ENCODE measurements at places on chromosomes 6 and 20.

- no peak for DNase-seq
These were observed 33.7 kb downstream of the NFATC2 start for GRCh38 chr20:51508780-51509179.

- DNase-seq: peak; percentile 27
These were observed 4.1 kb downstream of the ADGRB3 start for GRCh38 chr6:68639211-68639610.

DNA sequence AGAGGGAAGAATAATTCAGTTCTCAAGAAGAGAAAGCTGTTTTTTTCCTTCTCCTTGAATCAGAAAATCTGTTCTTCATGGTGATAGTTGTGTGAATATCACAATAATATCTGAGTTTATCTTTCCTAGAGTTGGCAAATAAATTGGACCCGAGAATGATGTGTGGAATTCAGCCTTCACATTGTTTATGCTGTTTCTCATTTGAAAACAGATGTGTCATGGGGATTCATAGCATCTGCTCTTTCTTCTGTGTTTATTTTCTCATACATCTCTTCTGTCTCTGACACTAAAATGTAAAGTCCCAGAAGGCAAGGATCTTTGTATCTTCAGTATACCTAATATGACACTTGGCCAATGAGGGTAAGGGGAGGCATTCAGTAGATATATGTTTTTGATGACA is 103.6 kb upstream of the SGK1 start:
- no peak for DNase-seq

GRCh38 chr20:63355781-63356295 is 5.3 kb downstream of the CHRNA4 start:
- no peak for DNase-seq

DNA sequence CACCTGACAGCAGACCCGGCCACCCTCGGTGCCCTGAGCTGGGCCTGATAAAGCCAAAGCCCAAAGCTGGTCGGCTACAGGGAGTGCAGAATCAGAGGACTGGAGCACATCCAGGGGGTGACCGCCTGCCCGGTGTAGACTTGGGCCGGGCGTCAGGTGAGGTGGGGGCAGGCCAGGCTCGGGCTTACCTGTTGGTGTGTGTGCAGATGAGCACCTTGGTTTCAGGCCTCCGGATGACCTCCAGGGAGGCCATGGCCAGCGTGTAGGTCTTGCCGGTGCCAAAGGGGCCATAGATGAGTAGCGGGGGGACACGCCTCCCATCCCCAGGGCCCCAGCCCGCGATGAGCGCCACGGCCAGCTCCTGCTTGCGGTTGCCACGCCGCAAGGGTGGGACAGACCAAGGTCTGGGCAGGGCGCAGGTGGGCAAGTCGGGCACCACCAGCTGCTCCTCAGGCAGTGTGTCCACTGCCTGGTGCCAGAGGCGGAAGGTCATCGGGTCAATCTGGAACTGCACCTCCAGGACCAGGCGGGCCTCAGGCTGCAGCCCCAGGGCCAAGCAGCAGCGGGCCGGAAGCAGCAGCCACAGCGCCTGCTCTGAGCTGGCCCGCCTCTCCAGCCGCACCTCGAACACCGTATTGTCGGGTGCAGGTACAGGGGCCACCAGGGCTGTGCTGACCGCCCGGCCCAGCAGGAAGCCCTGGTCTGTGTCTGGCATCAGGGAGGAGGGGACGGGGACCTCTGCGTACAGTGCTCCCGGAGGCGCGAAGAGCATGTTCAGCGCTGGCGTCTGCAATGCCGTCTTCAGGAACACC is 5.7 kb downstream of the HELZ2 start:
- DNase-seq: no peak

DNA sequence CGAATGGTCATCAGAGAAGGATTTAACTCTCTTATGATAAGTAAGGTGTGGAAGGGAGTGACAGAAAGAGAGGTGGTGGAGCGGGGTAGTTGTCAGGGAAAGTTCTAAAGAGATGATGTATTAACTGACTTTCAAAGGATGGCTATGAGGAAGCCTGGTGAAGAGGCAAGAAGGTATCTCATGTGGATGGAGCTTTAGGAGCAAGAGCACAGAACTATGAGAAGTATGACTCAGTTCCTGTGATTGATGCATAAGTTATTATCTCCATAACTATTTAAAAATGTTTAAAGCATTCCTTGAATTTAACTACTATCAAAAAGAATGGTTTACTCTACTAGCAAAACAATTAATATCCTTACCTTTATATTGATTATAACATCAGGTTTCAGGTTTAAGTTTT is 28.8 kb downstream of the AK9 start:
- DNase-seq: no peak

- no peak for DNase-seq
These were observed 93.6 kb downstream of the RIMS1 start for GRCh38 chr6:71979911-71980310.

DNA sequence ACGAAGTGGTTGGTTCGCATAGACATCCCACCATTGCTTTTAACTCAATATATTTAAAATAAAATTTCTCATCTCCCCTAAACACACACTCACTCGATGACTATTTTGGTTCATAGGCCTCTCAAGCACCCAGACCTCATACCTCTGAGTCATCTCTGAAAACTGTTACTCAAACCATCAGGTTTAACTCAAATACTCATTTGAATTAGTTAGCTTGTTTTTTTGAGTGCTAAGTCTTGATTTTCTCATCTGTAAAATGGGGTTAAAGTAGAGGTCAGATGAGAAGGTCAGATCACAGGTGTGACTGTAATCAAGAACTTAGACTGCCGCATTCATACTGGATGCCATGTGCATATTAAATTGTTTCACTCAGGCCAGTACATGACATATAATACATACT is 243.9 kb upstream of the TENT5A start:
- no peak for DNase-seq

GRCh38 chr6:127420556-127420955 is 38.6 kb downstream of the KIAA0408 start:
- DNase-seq: peak; percentile 80

Measured in neural progenitor cell (in vitro differentiated cells).